ENCODE measurements at places on chromosomes 12 and 14.
A peak's percentile ranks its signal among the peaks of the same experiment; 100 is the strongest.

DNA sequence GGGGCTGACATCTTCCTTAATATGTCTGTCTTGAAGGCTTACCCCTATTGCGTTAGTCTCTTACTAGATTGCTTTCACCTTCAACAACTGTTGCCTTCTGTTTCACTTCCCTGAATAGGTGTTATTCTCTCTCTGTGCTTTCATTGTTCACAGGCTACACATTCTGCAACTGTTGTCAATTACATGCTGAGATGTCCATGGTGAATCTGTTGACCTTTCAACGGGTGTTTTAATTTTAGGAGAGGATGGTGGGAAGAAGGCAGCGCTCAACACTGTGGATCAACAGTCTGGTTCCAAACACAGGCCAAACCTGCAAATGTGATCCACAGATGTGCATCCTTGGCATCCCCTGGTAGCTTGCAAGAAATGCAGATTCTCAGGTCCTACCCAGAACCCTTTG is 101.9 kb downstream of the DACT1 start:
- no peak for DNase-seq

- peak; percentile 23 for DNase-seq
Observed at GRCh38 chr14:81416194-81416952, 16.2 kb upstream of the STON2 start.

- DNase-seq = no peak
Observed at GRCh38 chr12:44972746-44973421, 78.0 kb downstream of the DBX2 start.

DNA sequence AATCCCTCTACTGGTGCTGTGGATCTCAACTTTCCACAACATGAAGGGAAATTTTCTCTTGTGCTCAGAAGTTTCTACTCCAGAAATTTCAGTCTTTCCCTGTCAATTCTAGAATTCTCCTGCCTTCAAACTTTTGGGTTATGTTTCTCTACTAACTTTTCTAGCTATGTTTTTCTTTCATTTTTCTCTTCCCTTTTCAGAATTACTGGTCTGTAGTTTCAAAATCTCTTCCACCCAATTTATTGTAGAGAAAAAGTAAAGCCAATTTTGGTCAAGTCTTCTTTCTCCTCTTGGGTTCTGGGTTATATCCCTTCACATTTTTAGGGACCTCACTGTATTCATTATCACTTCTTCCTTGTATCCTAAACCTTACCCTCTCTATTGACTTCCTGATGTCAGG is 18.9 kb downstream of the CNTN1 start:
- DNase-seq = no peak

GRCh38 chr12:118980407-118981014 is 830 bp upstream of the SRRM4 start:
- DNase-seq = no peak

DNA sequence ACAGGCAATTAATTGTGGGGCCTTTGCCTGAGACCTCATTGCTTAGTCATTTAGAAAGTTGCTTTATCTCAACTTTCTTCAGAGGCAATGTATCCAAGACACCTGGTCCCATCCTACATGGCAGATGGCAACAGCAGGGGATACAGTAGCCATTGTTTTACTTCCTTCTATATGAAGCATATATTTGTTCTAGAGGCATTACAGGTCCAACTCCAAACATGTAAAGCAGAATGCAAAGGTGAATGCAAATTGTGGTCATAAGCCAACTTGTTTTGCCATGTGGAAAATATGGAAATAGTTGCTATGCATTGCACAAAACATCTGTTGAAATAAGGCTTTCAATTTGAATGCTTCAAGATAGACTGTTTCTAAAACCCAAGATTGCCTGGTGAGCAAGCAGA is 109.8 kb upstream of the BCAT1 start:
- no peak for DNase-seq

- no peak for DNase-seq
Observed at GRCh38 chr12:5507944-5508343, 76.0 kb downstream of the NTF3 start.

- no peak for DNase-seq
Observed at GRCh38 chr14:54309615-54310014, 87.2 kb upstream of the CDKN3 start.

- DNase-seq = no peak
Observed at GRCh38 chr12:81296556-81297305, 218.9 kb downstream of the ACSS3 start.

DNA sequence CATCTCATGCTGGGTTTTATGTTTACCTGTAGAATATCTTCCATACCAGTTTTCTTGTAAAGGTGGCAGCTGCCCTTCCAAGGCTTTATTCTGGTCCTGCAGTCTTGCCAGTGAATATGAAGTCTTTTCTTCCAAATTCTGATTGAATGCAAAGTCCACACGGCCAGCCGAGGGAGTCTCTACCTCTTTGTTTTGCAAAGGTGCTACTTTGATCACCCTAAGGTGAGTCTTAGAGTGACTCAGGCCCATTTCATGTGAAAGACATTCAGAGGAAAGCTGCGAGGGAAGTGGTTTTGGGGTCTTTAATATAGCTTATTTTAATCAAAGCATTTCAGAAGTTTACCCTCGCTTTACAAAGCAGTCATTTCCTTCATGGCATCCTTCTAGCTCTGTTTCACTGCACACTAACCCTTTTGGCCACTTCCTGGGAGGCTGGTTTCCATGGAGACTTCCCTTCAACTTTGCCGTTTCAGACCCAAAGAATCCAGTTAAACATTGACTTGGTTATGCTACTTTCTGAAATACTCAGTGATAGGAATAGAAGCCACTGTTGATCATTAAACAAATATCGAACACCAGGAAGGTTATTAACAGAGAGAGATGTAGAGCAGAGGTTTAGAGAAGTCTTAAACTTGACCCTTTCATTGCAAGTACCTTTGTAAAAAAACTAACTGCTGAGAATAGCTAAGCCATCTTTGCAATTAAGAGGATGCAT is at the start of gene CCDC198:
Gene CCDC198 (minus strand): TSS at position 391 of the 715 bp plus-strand sequence. CDS start 142 bp downstream, at position 249.
- no peak for DNase-seq

GRCh38 chr14:96051231-96051630 is 12.1 kb downstream of the C14orf132 start:
- no peak for DNase-seq

DNA sequence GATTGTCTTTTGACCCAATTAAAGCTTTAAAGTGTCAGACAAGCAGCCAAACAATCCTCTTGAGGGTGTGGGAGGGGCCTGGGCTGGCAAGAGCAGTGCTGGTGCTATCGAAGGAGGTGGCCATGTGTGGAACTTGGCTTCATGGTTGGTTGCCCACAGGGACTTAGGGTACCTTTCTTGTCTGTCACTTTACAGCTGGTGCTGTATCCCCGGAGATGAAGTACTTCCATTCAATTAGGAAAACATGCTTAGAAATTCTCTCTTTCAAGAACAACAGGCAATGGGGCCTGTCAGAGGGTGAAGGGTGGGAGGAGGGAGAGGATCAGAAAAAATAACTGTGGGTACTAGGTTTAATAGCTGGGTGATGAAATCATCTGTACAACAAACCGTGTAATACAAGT is 86.5 kb downstream of the DAAM1 start:
- no peak for DNase-seq

DNA sequence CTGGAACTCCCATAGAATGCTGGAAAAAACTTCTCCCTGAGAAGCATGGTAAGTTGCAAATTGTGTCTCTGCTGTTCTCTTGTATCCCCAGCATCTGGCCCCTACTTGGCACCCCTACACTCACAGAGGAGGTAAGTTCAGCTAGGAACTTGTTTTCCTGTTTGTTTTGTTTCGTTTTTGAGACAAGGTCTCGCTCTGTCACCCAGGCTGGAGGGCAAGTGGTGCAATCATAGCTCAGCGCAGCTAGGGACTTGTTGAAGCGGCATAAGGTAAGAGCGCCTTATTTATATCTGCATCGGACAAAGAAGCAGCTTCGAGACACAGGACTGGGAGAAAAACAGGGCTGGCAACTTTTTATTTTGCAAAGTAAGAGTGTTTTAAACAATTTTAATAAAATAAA is 18.5 kb upstream of the ANO2 start:
- no peak for DNase-seq

- peak; percentile 49 for DNase-seq
Observed at GRCh38 chr12:6827982-6828780, at the start of gene P3H3. TSS of gene P3H3 (plus strand) at chr12:6828407. CDS start at chr12:6828441, 34 bp downstream.

DNA sequence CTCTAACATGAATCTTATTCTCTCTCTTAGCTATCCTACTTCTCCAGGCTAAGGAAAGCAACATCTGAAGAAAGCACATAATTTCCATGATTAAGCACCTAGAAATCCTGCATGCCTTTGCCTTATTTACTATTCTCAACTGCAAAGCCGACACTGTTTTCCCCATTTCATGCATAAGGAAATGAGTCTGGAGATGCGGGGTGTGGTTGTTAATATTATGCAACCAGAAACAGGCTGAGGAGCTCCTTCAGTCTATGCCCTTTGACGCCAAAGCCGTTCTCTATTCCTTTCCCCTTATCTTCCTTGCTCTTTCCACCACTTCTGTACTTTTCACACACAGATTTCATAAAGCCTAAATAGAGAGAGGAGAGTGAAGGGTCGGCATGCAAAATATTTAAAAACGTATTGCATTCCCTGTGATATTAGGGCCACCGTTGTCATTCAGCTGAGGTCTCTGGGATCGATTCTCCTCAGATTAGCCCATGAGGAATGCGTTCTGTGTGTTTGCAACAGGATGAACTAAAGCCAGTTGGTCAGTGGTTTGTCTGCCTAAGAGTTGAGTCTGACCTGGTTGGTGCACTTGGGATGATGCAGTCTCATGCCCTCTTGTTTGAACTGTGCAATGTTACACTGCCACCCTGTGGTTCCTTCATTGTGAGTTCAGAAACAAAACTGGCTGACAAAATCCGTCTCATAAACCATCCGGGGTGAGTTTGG is 53.1 kb upstream of the PLEKHG7 start:
- DNase-seq = peak; percentile 66

DNA sequence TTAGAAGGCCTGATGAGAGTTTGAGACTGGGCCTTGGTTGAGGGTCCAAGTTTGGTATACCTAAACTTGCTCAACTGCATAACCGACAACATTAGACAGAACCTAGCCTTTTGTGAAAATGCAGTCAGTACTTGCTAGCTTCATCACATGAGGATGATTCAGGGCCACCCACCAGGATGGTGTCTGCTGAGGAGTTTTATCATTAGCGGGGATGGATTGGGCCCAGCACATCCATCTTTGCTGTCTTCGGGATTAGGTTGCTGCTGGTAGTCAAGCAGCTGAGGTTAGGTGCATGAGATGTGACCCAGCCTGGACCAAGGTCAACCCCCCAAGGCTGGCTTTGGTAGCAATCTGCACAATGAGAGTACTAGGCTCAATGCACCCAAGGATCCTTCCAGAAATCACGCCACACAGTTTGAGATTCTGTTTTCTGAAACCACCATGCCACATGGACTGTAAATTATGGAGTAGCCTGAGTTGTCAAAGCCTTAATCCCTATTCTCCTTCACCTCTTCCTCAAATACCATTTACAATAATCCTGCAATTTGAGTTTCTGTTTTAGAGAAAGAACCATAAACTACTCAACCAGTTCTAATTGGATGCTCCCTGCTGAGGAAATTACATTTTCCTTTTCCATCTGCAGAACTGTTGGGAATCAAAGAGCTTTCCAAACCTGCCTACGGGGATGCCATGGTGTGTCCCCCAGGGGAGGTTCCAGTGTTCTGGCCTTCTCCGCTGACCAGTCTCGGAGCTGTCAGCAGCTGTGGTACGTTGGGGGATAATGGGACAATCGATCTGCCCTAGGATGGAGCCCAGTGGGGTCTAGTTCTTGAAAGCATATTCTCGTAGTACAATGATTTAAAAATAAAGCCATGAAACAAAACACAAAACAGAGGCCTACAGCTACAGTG is 61.7 kb downstream of the DGLUCY start:
- DNase-seq = no peak

Measured in midbrain (tissue), 1 donor.